GM20000 (cell line): ENCODE measurements at places on chromosomes 7 and 10.
A peak's percentile ranks its signal among the peaks of the same experiment; 100 is the strongest.

- no peak for DNase-seq
These were observed 8.9 kb downstream of the TUBGCP2 start for GRCh38 chr10:133299738-133300137.

GRCh38 chr7:43077285-43077684 lies 35.2 kb upstream of the HECW1 start:
- DNase-seq, result no peak

DNA sequence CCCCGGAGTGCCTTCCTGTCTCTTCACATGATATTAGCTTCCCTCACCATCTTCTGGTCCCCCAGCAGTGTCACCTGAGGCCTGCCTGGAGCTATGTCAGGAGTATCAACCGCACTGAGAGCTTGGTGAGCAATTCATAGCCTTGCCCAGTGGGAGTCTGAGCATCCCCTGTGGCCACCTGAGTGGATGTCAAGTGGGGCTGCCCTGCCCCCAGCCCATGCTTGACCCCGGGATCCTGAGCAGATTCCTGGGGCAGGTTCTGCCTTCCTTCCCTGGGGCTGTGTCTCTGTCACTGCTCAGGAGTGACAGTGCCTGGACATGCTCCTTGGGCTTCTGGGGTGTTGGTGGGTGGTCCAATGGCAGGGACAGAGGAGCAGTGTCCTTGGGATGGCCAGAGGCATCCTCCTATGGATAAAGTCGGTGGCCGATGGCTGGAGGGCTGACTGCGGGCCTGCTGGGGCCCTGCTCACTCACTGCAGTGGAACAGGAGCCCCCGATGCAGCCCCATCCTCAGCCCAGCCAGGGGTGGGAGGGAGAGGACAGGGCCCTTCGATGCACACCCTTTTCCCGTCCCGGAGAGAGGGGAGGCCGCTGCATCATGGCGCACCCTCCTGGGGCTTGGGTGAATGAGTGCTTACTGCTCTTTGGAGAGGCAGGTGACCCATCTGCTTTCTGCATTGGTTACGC lies 95.7 kb downstream of the BMS1 start:
- no peak for DNase-seq

- peak; percentile 23 for DNase-seq
These were observed at the start of gene CACNB2 for GRCh38 chr10:18140149-18140956. TSS of gene CACNB2 (plus strand) at chr10:18140424.

GRCh38 chr10:5575144-5575481 lies 50.4 kb downstream of the CALML3 start:
- no peak for DNase-seq

- DNase-seq, result no peak
These were observed 14.7 kb downstream of the LAT2 start for GRCh38 chr7:74224511-74224832.

GRCh38 chr10:129768437-129769355 lies 195.4 kb downstream of the EBF3 start:
- no peak for DNase-seq

GRCh38 chr7:6272481-6273323 lies at the start of gene CYTH3:
TSS of gene CYTH3 (minus strand) at chr7:6272624. CDS start at chr7:6272507, 117 bp downstream.
- peak; percentile 100 for DNase-seq

DNA sequence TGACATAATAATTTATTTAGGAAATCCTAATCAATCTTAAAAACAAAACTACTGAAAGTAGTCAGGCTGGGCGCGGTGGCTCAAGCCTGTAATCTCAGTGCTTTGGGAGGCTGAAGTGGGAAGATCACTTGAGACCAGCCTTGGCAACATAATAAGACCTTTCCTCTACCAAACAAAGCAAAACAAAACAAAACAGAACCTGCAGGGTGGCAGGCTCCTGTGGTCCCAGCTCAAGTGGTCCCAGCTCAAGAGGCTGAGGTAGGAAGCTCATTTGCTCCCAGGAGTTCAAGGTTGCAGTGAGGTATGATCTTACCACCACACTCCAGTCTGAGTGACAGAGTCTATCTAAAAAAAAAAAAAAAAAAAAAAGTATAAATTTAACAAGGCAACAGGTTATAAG lies 748.0 kb downstream of the CNTNAP2 start:
- DNase-seq, result no peak

DNA sequence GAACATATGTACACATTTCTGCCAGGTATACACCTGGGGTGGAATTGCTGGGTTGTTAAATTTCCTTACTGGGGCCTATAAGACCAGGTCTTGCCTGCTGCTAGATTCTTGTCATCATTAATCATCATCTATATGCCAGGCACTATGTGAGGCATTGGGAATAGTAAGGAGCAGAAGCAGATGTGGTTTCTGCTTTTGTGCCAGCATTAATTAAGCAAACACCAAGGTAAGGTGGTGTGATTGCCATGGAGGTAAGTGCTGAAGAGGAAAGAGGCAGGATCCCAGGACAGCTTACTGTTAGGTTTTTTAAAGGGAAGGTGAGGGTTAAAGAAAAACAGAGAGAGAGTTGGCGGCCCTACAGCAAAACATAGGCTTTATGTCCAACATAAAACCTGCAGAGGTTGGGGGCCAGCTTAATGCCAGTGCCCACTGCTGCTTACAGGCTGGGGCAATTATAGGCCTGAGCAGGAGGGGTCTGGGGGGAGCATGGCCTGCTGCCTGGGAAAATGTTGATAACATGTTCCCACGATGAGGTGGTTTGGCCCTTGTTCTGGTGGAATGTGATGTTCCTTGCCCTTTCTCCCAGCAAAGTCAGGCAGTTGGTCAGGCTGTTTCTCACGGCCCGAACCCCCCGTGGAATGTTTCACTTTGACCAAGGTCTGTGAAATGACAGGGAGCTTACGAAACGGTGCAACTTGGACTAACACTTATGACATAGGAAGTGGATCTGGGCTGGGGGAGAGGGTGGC lies 93.9 kb downstream of the RBM20 start:
- no peak for DNase-seq

GRCh38 chr7:80542398-80542797 lies 30.5 kb upstream of the GNAT3 start:
- DNase-seq, result no peak

DNA sequence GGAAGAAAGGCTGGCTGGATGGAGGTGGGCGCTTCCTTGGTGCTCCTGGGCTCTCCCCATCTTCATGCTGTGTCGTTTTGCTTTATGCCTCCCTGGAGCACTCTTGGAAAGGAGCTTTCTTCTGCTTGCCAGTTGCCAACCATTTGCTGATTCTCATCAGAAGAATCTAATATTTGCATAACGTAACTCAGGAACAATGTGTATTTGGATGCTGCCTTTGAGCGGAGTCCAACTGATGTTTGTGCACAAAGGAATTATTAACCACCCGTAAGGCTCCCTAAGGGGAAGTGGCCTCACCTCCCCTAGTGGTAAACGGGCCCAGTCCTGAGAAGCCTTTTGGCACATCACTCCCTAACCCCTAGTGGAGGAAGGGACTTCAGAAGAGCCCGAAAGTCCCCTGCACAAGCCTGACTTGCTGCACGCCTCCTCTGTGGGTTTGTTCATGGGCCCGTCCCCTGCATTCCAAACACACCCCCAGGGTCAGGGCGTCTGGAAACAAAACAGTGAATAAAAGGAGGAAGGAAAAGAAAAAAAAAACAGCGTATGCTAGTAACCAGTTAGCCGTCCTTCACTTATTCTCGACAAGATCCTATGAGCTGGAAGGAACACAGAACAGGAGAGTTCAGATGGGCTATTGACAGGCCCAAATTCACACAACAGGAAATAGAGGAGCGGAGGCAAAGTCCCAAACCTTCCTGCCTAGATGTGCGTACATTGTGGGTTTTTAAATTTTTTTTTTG lies 602.2 kb downstream of the LRMDA start:
- DNase-seq, result no peak

GRCh38 chr10:47053081-47053798 lies 142.0 kb downstream of the PTPN20 start:
- DNase-seq, result no peak

DNA sequence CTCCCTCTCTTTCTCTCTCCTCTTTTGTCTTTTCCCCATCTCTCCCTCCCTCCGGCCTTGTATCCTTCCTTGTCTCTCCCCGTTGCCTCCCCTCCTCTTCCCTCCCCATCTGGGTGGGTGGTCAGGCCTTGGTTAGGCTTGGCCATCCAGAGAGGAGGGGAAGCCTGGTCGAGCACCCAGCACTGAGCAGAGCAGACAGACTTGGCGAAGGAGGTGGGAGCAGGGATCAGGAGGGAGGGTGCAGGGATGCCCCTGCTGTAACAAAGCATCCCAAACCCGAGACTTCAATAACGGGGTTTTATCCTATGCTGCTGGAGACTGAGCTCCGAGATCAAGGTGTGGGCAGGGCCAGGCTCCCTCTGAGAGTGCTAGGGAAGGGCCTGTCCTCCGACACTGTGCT lies 97.3 kb downstream of the PAXIP1 start:
- DNase-seq, result no peak

DNA sequence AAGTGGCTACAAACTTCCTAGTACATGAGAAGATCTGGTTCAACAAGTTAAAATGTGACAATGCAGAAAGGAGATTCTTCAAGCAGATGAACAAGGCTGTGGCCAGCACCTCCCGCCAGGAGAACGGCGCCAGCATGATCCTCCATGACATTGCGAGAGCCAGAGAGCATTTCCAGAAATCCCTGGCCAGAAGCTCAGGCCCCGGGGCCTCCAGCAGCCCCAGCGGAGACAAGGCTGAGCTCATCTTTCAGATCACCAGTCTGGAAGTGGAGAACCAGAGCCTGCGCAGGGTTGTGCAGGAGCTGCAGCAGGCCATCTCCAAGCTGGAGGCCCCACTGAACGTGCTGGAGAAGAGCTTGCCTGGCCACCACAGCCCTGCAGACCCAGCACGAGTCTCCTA lies 40.1 kb upstream of the ZNF273 start:
- DNase-seq, result no peak
